T-helper 17 cell (primary cell): ENCODE measurements at places on chromosomes 16 and 17.

GRCh38 chr17:16129441-16130205 is 85.7 kb downstream of the NCOR1 start:
- no peak for DNase-seq

DNA sequence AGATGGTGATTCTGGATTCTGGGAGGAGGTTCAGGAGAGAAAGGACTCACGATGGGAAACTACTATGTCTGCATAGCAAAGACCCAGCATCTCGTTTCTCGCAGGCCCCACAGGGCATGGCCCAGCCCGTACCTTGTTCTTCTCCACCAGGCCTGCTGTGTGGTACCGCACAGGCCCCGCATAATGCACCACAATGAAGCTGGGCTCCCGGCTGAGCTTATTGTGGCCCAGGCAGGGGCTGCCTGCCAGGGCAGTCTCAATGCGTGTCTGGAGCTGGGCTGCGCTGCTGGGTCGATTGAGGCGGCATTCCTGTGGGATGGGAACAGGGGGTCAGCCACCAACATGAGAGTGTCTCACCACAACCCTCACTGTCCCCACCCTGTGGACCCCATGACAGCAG is 20.4 kb downstream of the ZNHIT3 start:
- no peak for DNase-seq

DNA sequence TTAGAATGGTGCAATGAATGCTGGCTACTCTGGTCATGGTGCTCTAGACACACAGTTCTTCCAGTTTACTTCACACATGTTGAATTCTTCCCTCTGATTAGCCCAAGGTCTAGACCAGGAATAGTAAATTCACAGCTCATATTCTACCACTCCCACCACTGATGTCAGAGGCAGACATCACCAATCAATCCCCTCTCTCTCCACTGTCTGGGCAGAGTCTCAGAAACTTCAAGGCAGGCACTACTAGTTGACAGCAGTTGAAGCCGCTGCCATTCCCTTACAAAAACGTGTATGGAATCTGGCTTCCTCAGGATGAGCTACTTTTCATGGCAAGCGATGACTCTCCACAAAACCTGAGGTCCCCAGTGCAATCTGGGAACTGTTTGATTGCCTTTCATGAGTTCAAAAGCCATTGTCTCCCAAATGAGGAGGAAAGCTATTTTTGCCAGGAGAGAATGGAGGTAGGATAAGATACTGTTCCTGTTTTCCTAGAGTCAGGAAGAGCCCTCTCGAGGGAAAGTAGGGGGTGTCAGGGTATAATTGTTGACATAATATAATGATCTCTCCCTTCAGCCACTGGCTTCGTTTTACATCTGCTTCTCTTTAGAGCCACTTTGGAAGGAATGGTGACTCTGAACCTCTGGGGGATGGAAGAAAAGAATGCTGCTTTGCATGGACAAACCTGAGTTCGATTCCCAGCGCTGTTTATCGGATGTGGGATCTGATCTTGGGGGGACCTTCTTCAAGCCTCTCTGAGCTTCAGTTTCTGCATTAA is 90.0 kb downstream of the FOXL1 start:
- no peak for DNase-seq

GRCh38 chr16:69890114-69890891 is 60.8 kb upstream of the CLEC18A start:
- DNase-seq: no peak

DNA sequence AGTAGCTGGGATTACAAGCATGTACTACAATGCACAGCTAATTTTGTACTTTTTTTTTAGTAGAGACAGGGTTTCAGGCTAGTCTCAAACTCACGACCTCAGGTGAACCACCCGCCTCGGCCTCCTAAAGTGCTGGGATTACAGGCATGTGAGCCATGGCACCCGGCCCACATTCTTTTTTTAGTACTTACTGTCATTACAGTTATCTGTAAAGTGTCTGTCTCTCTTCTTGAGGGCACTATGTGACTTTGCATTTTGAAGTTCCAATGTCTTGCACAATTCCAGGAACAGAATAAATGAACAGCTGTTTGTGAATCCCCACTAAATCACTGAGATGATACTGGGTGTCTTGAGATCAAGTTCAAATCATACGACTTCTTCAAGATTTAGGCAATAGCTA is 1540.3 kb downstream of the CDH11 start:
- DNase-seq: no peak

DNA sequence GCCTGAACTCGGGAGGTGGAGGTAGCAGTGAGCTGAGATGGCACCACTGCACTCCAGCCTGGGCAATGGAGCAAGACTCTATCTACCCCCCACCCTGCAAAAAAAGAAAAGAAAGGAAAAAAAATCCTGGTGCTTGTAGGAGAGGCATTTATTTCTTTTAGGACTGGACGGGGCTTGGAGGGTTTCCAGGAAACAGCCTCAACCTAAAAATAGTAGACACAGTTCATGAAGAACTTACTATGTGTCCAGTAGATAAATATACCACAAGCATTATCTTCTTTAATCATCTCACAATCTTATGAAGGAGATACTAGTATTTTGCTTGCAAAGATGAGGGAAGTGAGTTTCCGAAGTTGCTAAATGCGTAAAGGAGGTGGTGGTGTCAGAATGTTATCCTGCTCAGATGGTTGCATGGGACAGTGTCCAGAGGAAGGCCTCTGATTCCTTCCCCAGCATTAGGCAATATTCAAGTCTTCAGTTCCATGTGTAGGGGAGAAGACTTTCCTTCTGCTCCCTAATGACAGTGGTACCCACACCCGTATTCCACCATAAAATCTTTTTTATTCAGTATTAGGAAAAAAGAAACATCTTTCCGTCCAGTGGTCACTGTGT is 263.2 kb downstream of the WWOX start:
- no peak for DNase-seq
